ENCODE measurements at places on chromosomes 1 and 21.

DNA sequence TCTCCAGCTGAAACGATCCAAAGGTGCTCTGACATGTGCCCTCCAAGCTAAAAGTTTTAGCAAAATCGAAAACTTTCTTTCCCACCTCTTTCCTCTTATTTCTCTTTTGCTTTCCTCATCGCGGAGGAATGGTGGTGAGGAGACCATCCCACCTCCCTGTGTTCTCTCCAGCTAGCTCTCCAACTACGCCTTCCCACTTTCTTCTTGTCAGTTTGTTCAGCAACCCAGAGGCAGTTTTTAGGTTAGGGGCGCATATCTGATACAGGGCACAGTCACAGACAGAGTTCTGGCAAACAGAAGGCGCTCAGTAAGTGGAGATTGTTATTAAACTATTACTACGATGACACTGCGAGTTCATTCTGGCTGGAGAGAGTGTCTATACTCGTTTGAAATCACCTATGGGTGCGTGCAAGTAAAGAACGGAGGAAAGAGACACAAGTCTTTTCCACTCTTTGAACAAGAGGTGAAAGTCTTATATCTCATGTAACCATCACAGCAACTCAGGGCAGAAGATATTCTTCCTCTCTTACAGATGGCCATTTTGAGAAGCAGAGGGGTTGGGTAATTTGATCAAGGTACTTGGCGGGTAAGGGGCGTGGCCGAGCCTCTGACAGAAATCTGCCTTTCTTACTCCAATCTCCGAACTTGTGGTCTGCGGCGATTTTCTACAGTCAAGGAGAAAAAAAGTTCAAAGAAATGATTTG is 13.9 kb downstream of the HLX start:
- no peak for DNase-seq

GRCh38 chr1:16248603-16249516 is 11.9 kb upstream of the CPLANE2 start:
- DNase-seq: peak; percentile 91

GRCh38 chr1:45913183-45913683 is 109.8 kb downstream of the MAST2 start:
- no peak for DNase-seq

DNA sequence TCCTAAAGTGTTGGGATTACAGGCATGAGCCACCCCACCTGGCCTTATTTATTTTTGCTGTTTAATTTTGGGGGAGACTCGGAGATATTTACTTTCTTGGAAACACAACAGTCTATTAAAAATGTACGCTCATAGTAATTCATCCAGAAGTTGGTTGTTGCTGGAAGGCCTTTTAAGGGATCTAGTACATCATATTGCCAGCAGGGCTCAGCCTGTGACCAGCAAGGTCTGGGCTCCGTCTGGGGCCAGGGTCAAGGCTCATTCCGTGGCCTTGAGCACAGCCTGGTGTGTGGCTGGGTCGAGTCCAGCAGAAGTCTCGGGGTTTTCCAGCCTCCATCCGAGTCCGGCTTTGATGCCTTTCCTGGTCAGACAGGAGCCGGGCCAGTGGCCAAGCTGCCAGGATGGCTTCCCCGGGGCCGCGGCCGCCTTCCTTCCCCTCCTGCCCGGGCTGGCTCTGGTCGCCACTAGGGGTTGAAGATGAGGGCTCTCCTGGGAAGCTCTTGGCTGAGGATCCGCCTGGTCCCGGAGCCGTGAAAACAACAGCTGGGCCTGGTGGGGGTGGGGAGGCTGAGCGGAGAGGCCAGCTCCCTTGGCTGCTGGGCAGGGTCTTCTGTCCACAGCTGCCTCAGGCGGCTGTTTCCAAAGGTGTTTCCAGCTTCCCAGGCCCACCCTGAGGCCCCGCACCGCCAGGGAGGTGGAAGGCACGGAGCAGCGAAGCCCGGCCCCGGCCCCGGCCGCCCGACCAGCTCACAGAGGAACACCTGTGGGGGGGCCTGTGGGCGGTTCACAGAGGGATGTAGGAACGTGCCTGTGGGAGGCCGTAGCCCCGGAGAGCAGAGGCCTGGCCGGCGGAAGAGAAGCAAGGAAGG is 5.1 kb upstream of the VWA1 start:
- DNase-seq: no peak

DNA sequence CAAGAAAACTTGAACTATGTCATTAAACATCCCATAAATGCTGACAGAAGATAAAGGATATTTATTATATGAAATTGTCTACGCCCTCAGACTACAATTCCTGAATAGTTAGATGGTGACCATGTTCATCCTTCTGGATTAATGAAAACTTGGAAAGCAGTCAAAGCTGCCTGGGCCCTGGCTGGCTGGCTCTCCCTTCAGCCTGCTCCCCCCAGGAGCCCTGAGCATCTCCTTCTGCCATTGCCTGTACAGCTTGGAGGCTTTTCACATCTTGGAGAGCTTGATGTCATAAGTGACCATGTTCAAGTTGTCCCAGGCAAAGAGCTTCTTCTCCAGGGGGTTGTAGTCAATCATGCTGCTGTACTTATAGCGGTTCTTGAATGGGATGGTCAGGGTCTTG is 13.6 kb downstream of the MYOCOS start:
- DNase-seq: no peak

- no peak for DNase-seq
Observed at GRCh38 chr1:199302554-199302953, 663.7 kb downstream of the PTPRC start.

Measured in LNCaP clone FGC (cell line).